ENCODE measurements at places on chromosomes 6 and 20. TPM values are rescaled to one million over a fixed set of nuclear protein-coding genes. Genes with fewer than 3 reads are reported as not detected.

The SUMO4 gene
- polyA plus RNA-seq: 1.0 TPM

DNA sequence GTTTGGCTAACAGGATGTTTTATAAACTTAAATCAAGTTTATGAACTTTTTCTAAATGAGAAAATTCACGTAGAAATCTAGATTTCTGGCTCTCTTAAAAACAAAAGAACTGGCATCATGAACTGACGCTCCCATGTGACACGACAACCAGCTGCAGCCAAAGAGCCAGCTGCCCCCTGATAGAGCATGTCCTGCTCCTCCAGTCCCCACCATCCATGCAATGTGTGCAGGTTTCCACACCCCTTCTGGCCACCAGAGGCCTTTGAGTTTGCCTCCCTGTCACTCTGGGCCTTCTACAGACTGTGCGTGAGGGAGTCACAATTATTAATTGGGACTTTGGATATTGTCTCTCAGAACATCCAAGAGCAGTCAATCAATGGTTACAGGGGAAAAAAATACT, 1.6 kb upstream of the GPLD1 start:
- DNase-seq: no peak

DNA sequence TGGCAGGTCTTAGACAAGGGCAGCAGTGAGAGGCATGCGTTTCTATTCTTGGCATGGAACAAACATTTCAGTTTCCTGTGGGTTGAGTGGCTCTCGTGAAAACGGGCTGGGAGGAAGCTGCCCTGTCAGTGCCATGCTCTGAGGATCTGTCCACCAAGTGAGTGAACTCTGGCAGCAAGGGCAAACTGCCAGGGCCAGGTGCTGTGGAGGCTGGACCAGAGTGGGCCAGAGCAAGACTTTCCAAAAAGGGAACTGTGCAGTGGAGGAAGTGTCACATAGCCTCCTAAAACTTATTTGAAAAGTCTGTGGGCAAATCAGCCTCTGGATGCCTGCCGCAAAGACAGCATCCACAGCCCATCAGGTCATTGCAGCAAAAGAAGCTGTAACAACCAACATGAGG, 44.2 kb upstream of the TAB2 start:
- no peak for DNase-seq

GRCh38 chr20:11035211-11035610, 361.4 kb upstream of the JAG1 start:
- no peak for DNase-seq

The LY6G6F gene
- polyA plus RNA-seq: 0.32 TPM

DNA sequence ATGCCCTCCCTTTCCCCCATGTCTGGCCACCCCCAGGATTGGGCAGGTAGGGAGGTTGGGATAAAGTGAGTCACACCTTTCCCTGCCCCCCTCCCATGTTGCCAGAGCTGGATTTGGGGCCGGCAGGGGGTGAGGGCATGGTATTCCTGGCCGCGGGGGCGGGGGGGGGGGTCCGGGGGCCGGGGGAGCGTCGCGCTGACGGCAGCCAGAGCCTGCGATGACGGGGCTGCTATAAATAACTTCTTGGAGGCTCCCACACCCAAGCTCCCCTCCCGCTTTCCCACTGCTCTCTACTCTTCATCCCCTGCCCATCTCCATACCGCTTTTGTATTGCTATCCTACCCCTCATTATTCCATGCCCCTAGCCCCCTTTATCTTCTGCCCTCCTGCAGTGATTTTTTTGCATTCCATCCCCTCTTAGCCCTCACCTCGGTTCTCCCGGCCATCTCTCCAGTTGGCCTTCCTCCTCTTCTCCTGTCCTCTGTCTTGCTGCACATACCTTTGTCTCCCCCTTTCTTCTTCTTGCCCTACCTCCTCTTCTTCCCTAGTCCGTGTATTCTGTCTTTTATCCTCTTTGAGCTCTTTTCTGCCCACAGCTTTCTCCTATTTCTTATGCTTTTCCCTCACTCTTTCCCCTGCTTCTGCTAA, 13.8 kb downstream of the SYNGAP1 start:
- no peak for DNase-seq

The MDN1 gene
- polyA plus RNA-seq: 57.7 TPM

DNA sequence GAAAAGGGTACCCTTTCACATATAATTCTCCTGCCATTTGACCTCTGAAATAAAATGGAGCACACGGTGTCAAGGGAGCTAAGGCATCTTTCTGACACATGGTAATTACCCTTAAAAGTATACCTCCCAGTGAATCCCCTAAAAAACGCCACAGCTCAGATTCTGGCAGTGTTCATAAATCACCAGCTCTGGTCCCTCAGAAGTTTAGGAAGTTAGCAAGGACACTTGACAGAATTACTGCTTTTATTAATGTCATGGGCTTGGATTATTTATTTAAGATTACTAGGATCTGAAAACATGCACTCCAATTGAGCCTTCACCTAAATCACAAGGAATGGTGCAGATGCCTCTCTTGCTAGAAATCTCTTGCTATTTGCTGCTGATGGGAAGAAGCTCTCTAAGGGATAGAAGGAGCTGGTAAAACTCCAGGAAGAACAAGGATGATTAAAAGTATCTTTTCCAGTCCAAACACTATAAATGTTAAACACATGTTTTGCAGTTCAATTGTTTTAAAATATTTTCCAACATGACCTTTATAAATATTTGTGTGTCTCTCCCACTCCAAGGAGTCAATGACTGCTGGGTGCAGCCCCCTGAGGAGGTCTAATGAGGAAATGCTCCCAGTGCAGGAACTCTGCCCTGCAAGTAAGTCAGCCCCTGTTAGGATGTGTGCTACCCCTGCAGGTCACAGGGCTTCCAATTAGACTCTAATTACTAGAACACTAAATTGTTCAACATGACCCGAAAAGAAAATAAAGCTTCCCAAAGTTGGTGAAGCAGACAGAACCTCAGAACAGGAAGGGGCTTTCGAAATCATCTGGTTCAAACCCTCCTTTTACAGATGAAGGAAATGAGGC, 230.3 kb downstream of the TFAP2A start:
- peak; percentile 85 for DNase-seq

- no peak for DNase-seq
Measured at GRCh38 chr6:137363805-137364138, 130.4 kb downstream of the OLIG3 start.

- no peak for DNase-seq
Measured at GRCh38 chr20:24185791-24186190, 197.2 kb upstream of the GGTLC1 start.

DNA sequence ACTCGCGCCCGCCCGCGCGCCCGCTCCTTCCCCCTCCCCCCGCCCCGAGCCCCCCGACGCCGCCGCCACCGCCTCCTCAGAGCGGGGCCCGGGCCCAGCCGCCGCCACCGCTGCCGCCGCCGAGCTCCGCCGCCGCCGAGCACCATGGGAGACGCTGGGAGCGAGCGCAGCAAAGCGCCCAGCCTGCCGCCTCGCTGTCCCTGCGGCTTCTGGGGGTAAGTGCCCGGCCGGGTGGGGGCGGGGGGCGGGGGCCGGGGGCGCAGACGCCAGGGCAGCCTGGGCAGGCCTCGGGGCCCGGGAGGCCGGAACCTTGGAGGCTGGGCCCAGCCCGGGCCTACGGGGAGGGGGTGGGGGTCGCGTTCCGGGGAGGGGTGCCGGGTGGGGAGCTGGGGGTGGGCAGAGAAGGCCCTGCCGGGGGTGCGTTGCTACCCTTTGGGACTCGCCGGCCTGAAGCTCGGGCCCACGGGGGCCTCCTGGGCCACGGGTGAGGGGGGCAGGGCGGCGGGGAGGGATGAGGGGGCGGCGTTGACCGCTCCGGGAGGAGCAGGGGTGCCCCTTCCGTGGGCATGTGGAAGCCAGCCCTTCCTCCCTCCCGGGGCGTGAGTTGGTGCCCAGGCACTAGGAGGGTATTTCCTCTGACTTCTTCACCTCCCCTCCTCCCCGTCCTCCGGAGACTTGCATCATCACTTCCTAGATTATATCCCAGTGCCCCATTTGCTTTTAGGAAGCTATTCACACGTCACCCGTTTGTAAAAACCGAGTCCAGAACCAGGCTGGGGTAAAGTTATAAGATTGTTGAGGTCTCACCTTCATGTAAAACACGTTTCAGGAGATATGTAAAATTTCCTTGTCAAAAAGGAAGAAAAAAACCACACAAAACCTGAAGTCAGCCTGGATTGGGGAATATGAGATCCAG, 533 bp downstream of the ZFAND3 start:
- DNase-seq: peak; percentile 30

The PTK7 gene
- 213 TPM for polyA plus RNA-seq

The LTA gene
- 0.40 TPM for polyA plus RNA-seq

The COL9A1 gene
- polyA plus RNA-seq: 33.0 TPM

- no peak for DNase-seq
Measured at GRCh38 chr6:41596096-41596685, 42.1 kb upstream of the MDFI start.

DNA sequence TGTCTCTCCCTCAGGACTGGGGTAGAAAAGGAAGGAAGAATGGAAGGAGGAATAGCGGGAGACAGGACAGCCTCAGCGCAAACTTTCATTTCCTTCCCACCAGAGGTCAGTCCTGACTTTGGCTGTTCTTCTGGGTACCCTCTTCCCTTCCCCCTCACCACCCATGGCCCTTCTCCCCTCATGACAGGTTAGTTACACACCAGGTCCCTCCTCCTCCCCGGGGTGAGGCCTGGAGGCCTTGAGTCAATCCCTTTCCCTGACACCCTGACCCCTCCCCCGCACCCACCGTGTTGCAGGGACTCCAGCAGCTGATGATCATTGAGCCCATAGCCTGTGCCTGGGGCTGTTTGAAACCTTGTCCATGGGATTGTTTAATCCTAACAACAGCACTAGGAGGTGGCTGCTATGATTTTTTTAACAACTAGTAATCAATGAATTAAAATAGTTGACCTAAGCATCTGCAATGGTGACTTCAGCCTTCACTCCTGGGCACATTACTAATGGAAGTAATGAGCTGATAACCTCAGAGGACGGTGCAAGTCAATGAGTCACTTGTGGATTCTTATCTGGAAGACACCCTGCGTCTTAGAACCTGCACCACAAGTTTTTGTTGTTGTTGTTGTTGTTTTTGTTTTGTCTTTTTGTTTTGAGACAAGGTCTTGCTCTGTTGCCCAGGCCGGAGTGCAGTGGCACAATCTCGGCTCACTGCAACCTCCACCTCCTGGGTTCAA, 46.6 kb upstream of the CCDC167 start:
- DNase-seq: no peak

- DNase-seq: no peak
Measured at GRCh38 chr6:12383448-12383847, 93.3 kb downstream of the EDN1 start.

DNA sequence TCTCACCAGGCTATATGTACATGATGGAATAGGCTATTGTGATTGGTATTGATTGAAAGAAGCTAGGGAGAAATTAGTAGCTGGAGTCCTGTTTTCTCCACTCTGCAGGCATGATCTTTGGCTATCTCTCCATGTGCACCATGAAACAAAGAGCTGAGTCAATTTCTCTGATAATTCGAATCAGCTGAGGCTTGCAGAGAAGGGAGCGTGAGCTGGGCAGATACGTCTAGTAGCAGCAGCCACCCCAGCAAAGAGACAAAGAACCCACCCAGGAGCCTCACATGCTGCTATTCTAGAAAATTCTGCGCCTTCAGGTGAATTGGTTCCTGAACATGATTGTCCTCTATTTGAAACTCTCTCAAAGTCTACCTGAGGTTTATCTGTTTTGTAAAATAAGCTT, 6.9 kb upstream of the SGK1 start:
- DNase-seq: no peak

The CDH26 gene
- polyA plus RNA-seq: 1.6 TPM

The LY6G5C gene
- polyA plus RNA-seq: 2.7 TPM

- no peak for DNase-seq
Measured at GRCh38 chr6:19705606-19706005, 131.6 kb upstream of the ID4 start.

DNA sequence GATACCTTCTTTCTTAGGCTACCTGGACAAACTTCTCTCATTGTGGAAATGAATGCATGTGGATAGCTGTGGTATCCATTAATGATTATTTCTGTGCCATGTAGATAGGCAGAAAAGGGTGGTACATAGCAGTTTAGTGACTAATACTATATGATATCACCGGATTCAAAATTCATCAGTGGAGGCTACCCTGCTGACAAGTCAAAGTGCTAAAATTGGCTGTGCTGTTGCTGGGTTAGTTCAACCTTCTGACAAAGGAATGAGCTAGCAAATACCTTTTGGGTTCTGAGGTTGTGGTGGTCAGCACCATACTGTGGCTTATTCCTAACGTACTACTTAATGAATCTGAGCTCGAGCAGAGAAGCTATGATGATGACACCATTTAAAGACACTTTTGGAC, 109.1 kb downstream of the TFAP2B start:
- DNase-seq: no peak

DNA sequence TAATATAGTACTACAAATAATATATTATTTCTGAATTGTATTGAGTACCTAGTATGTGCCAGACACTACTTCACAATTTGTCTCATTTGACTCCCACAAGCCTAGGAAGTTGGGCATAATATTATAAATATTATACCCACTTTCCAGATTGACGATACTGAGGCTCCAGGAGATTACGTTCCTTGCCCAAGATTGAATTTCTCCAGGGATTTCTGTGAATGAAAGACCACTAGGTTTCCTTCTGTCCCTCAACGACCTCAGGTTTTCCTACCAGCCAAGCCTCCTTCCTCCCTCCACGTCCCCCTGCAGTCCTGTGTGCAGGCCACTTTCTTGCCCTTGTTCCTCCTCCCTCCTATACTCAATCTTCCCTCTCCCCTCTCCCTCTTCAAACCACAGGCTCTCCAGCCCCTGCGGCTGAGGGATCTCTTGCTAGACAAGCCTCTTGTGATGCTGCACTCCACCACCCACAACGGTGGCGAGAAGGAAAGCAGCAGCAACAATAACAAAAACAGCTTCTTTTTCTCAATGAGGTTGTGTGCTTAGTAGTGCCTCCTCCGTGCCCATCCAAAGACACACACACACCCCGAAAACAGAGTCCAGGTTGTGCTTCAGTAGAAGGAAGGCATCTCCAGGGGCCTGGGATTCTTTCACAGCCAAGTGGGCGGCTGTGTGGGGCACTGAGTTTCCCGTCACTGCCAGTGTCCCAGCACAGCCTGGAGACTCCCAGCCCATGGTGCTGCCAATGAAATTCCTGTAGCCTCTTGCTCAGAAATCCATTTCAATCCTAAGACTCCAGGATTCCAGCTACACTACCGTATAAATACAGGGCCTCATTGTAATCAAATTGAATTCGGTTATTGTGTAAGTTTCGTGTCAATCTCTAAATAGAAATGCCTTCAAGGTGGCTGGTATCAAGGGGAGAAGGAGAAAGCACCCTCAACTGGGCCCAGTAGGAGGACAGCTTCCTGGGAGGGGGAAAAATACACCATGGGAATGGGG, 94.4 kb downstream of the NCR2 start:
- no peak for DNase-seq
